ENCODE measurements at places on chromosomes 2 and 18.
A peak's percentile ranks its signal among the peaks of the same experiment; 100 is the strongest.

- no peak for DNase-seq
Measured at GRCh38 chr18:61435064-61435652, 101.9 kb downstream of the CDH20 start.

DNA sequence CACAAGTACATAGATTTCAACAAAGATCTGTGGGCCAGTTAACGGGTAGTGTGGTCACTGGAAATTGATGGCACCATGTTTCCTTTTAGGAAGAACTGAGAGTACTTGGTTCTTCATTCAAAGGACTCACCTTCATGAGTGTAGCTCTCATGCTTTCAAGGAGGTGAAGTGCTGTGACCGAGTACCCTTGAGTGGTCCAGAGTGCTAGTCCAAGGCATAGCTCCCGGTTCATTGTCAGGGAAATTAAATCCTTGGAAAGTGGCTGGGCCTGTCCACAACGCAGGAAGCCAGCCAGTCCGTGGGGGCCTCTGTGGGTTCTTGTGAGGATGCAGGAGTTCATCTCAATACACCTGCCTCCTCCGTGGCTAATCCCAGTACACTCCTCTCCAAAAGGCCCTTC lies 295.1 kb downstream of the GALR1 start:
- no peak for DNase-seq

DNA sequence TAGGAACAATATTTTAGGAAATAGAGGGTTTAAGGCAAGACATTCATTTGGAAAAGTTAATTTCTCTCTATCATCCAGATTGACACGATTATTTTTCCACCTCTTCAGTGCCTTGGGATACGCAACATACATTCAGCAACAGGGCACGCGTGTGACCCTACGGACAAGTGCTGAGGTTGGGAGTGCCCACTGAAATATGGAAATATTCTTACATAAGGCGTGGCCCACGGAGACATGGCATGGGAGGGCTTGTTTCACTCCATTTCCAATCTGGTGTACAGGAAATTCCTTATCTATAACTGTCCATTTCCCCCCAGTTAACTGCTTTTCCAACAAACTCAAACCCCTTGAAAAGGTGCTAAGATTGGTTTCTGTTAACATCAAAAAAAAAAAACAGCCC lies 20.9 kb upstream of the KIDINS220 start:
- DNase-seq, result no peak

- DNase-seq, result no peak
Measured at GRCh38 chr2:46490521-46491141, 11.3 kb downstream of the TMEM247 start.

DNA sequence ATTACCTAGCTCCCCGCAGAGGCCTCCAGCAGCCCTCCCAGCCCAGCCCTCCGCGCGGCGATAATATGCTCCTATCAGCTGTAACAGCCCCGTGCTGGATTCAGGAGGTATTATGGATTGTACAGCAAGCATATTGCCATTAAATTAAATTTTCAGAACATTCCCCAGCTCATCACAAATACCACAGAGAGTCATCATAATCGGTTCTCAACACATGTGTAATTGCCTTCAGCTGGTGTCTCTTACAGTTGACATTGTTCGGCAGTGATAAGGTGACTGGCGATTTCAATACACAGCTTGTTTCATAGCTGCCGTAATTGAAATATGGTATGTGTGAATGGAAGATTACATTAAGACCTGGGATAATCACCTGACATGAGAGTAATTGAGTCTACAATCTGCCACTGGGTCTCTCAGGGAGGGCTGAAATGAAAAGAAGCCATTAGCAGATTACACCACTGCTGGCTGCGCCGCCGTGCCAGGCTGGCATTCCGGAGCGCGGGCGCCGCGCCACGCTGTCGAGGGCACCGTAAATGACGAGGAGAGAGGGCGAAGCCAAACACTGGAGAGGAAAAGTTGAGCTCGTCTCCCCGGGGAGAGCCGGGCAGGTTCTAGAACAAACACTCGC lies 549.4 kb upstream of the SALL3 start:
- no peak for DNase-seq

- DNase-seq, result no peak
Measured at GRCh38 chr2:176642074-176642473, 372.8 kb downstream of the MTX2 start.

DNA sequence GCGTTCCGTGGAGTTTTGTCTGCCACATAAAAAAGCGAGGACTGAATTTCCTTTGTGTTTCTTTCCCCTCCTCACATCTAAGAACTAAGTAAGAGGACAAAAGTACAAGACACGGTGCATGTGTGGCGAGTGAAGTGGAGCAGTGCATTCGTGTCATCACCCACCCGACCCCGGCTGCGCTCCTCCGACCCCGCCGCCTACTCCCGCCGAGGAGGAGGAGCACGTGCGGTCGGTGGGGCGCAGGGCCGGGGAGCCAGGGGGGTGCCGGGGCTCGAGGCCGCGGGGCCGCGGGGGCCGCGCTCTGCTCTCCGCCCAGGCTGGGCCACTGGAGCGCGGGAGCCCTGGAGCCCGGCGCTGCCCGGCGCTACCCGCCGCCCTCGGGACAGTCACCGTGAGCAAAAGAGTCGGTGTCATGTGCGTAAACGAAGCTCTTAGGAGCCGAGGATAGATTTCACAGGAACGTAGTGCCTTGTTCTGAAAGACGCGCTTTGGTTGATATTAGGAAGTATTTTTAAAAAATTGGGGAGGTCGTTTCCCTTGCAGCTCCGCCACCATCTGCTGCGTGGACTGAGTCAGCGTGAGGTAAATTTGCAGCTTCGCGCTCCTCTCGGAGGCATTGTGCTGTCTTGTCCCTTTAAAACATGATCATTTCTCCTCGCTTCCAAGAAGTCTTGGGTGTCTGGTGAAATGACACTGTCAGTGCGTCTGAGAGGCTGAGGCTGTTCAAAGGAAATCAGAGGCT lies 11.0 kb downstream of the TBR1 start:
- no peak for DNase-seq

GRCh38 chr2:123715467-123715982 lies 309.6 kb upstream of the CNTNAP5 start:
- no peak for DNase-seq

DNA sequence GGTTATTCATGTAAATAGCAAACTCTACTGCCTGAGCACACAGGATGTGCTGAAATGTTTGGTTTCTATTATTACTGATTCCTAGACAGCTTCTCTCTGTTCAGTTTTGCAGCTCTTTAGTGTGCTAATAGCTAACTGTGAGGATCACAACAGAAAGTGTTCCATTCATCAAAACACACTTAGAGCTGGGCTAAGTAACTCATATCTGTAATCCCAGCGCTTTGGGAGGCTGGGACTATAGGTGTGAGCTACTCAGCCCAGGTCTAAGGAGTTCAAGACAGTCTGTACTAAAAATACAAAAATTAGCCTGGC lies 63.2 kb downstream of the MOGAT1 start:
- DNase-seq, result no peak

GRCh38 chr18:22691946-22692710 lies 241.0 kb upstream of the RBBP8 start:
- no peak for DNase-seq

GRCh38 chr2:8229546-8229986 lies 452.3 kb upstream of the ID2 start:
- no peak for DNase-seq

DNA sequence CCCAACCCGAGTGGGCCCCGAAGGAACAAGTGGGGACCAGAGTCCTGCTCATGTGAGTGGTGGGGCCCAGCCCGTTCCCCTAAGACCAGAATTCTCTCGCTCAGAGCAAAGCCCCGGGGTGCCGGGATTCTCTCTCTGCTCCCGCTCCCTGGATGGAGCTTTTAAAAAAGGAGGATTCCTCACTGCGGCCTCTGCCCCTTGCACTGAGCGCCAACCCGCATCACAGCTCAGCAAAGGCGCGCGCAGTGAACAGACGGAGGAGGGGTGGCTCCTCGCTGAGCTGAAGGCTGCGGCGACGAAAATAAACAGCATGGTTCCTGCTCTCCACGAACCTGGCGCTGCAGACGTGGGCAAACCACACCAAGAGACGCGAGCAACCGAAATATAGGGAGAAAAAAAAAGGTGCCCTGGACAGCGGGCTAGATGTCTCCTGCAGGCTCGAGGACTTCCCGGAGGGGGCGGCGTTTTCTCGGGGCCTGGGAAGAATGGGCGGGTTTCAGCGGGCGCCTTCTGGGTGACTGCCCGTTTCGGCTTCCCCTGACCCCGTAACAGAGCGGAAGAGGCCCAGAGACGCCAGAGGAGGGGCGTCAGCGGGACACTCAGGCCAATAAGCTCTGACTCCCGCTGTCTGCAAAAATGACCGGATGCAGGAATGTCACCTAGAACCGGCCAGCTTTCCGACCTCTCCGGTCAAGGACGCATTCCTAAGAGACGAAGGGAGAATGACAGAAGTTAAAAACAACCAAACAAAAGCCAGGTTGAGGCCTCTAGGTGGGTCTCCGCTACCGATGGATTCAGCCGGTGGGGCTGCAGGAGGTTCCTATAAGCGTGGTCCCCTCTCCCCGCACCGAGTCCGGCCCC lies 819 bp upstream of the KLF11 start:
- DNase-seq, result peak; percentile 12

- no peak for DNase-seq
Measured at GRCh38 chr18:58851856-58852255, 12.8 kb upstream of the ZNF532 start.

DNA sequence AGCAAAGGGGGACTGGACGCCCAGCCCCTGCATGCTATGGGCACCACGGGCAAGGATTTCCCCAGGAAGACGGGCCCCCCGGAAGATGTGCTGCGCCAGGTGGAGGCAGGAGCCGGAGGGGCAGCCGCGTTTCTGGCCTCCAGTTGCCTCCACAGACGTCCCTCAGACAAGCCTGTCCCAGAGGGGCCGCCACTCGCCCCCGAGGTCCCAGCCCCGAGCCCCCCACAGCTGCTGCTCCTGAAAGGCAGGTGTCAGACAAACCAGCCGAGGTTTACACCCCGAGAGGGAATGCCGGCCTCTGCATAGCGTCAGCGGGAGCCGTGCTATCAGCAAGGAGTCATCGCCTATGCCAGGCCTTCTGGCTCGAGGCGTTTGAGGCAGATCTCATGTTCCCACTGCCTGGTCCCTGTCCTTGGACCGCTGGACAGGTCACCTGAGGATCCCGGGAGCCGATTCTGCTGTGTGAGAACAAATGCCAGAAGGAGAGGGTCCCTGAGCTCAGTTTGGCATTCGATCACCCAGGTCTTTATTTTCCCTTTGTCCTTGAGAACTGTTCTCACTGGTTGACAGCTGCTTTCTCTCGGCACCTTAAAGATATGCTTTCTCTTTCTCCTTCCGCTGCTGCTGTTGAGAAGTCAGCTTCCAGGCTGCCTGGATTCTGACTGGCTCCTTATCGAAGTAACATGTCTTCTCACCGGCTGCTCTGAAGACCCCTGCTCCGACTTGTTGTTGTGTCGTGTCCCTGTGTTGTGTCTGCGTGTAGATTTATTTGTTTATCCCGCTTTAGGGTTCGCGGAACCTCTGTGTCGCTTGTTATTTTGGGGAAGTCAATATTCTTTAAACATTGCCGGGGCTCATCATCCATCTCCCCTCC lies 20.6 kb downstream of the CROCC2 start:
- DNase-seq, result no peak

GRCh38 chr2:36789181-36789804 lies 92.8 kb downstream of the VIT start:
- no peak for DNase-seq

DNA sequence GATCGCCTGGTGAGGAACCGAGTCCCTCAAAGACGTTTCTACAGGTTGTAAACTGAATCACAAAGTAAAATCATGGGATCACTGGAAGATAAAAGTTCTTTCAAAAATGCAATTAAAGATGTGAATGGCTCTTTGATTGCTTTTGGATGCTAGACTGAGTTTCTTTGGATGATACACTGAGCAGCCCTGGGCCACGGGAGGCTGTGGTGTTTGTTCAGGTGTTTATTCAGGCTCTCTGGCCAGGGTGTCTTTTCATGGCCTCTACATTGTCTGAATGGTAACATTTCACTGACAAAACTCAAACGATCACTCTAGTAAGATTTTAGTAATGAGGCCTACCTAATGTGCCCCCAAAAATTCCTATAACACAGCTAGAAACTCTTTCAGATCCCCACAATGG lies 48.4 kb upstream of the SPATS2L start:
- no peak for DNase-seq

DNA sequence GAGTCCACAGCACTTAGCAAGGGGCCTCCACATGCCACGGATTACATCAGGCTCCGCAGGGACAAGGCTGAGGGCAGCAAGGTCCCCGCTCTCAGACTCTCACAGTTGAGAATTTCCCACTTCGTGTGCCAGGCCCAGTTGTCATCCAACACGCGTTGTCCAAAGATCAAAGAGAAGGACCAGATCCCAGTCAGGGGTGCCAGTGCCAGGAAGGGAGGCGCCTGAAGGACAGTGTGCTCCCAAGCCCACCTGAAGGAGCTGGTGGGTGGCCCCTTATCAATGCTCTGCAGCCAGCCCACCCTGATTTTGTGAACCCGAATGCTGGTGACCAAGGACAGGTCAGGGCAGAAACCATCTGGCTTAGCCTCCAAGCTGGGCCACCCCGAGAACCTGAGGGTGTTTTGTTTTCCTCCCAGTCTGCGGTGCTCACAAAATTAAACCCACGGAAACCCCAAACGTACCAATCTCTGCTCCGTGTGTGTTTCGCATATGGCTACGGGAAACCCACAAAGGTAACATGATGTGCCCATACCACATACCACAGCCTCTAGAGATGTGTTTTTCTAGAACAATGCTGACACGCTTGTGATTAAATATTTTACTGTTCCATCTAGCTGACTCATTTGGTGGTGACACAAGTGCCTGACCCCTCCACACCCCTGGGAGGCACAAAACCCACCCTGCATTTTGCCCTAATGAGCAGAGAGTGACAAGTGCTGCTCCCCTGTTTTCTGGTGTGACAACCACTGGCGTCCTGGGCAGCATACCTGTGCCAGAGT lies 24.5 kb downstream of the CRACDL start:
- no peak for DNase-seq

DNA sequence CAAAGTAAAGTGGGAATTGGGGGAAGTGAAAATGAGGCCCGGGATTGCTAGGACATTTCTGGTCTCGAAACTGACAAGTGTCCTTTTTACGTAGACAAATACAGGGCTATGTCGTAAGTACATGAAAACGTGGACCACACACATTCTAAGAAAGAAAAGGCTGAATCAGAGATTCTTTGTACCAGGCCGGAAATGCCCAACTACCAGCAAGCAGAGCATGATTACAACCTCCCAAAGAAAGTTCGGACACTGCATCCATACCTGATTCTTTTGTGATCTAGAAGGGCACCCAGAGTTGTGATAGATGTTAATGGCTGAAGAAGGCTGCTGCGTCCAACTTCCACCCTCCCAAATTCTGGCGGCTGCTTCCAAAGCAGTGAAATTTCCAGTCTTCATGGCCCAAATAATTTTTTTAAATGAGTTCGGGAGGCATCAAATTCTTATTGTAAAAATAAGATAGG lies 1.7 kb downstream of the RBMS1 start:
- DNase-seq, result no peak

- DNase-seq, result no peak
Measured at GRCh38 chr2:126049461-126049860, 606.5 kb upstream of the GYPC start.

DNA sequence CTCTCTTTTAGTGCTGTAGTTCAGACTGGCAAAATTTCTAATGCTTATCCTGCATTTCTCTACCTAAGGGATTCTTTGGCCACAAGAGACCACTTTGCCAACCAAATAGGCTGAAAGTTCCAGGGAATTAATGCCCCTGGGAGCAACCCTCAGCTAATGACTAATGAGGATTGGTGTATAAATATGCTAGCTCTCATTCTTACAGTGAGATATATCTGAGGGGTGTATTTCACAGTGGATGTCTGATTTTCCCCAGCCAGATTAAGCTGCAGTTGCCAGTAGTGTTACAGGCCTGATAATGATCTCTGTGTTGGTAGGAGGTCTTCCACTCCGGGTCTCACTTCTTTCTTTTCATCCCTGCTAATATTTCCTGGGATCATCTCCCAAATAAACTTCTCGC lies 90.4 kb downstream of the GULP1 start:
- DNase-seq, result no peak

- DNase-seq, result no peak
Measured at GRCh38 chr2:238129166-238130010, 9.1 kb upstream of the KLHL30 start.

Data from stimulated activated CD8-positive, alpha-beta memory T cell treated with anti-CD3 and anti-CD28 coated beads, Interleukin-4, amount 100 ng/mL, for 1 hour (primary cell).